ENCODE measurements at places on chromosomes 4 and X.

DNA sequence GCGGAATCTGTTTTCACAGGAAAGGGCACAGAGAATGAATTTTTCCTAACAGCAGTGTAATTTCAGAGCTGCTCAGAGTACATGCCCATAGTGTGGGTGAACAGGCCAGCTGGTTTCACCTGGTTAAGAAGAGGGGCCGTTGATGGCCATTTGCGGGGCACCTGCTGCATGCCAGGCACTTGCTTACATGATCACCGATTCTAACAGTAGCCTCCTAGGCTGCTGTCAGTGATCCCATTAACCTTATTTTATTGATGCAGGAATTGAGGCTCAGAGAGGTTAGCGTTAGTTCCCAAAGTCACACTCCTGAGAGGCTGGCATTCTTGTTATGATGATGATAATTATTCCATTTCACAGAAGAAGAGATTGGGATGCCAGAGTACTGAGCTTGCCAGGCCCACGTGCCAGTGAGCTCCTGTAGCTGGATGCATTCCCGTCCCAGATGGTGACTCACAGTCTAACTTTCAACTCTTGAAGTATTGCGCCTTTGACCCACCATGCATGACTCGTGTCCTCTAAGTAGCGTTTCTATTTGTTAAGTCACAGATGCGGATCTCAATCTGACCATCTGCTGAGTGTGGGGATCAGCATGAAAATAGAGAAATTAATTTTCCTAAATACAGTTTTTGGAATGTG, 76.5 kb downstream of the PSAPL1 start:
- DNase-seq, result no peak

DNA sequence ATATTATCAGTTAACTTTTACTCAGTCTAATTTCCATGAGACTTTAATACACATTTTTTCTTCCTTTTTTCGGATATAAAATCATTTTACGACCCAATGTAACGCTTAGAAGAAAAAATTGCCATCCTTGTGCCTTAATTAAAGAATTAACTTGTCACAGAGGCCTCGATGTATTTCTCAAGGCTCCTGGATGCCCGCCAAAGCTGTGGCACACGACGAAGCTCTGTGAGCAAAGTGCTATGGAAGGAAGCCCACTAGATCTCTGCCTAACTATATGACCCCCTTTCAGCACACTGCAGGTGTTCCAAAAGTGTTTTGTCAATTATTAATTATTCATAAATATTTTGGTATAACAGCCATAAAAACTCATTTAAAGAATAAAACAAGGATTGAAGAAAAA, 54.4 kb downstream of the TAPT1 start:
- DNase-seq, result no peak

DNA sequence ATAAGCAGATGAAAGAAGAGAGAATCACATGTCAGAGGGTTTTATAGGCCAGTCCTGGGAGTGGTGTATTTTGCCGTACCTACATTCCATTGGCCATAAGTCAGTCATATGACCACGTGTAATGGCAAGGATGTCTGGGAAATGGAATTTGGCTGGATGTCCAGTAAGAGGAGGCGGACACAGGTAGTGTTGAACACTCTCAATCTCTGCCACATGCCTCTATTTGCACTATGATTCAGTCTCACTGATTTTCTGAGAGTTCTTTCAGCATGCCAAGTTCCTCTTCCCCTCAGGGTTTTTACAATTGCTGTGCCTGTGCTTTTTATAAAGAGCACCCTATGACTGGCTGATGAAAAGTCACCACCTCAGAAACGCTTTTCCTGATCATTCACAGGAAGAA, 164.2 kb upstream of the GPR101 start:
- DNase-seq, result no peak

DNA sequence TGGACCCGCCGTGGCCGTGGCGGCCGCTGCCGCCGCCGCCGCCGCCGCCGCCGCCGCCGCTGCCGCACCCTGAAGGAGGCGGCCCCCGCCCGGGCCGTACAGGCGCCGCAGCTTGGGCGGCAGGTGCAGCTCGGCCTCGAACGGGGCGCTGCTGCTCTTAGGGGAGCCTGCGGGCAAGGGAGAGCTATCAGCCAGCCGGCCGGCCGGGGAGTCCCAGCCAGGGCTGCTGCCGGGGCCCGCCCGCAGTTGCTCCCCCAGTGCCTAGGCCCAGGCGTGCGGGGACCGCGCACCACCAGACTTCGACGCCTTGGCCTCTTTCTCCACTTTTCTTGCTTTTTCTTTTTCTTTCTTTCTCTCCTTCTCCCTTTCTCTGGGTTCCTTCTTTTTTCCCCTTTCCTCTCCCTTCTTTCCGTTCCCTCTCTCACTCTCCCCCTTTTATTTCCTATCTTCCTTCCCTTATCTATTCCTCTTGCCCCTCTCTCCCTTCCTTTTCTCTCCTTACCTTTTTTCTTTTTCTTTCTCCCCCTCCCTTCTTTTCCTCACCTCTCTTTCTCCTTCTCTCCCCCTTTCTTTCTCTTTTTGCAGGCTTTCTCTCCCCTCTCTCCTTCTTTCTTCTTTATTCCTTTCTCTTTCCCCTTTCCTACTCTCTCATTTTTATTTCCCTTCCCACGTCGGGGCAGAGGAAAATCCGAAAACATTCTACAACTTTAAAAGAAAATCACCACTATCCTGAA, 2.0 kb downstream of the ARX start:
- DNase-seq, result no peak

- DNase-seq, result no peak
Observed at GRCh38 chrX:95907081-95907480, 777.6 kb upstream of the DIAPH2 start.

DNA sequence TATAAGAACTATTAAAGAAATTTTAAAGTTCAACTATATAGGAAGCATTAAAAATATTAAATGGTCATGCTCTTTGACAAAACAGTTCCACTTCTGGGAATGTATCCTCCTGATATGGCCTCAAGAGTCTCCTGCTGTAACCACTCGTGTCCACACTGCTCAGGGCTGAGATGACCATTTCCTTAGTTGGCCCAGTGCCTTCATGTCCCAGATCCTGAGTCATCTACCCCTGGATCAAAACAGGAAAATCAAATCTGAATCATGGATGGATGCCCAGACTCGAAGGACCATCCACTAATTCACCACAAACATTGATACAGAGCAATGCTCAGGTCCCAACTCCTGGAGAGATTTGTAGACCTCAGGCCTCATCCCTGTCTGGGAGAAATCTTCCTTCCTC, 44.7 kb downstream of the GPRASP3 start:
- DNase-seq, result no peak

DNA sequence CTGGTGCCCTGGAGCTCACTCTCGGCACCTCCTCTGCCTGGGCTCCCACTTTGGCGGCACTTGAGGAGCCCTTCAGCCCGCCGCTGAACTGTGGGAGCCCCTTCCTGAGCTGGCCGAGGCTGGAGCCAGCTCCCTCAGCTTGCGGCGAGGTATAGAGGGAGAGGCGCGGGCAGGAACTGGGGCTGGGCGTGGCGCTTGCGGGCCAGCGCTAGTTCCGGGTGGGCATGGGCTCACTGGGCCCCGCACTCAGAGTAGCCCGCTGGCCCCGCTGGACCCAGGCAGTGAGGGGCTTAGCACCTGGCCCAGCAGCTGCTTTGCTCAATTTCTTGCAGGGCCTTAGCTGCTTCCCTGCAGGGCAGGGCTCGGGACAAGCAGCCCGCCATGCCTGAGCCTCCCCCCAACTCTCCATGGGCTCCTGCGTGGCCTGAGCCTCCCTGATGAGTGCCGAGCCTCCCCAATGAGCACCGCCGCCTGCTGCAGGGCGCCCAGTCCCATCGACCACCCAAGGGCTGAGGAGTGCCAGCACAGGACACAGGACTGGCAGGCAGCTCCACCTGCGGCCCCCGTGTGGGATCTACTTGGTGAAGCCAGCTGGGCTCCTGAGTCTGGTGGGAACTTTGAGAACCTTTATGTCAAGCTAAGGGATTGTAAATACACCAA, 26.7 kb upstream of the FAM90A26 start:
- no peak for DNase-seq

DNA sequence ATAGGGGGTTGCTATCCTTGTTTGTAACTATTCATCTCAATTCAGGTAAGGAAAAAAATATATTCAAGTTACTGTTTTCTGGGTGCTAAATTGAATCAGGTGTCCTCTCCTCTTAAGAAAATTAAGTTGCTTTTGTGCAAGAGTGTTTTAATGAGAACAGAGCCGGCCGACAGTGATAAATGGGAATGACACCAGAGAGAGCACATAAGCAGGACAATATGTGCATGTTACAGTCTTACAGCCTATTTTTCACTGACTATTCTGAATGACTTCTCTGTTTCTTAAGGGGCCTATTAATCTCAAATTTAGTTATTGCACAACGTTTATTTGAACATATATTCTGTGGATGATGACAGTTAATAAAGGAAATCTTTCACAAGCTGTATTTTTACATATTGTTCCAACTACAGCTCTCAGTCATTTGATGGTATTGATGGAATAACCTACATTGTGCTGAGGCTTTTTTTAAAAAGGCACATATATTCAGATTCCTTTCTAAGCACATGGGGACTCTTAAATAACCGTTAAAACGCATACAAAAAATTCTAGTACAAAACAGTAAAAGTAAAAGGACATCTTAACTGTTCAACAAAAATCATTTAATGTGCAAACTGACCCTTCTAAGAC, 68.4 kb downstream of the SLC10A7 start:
- DNase-seq, result no peak

DNA sequence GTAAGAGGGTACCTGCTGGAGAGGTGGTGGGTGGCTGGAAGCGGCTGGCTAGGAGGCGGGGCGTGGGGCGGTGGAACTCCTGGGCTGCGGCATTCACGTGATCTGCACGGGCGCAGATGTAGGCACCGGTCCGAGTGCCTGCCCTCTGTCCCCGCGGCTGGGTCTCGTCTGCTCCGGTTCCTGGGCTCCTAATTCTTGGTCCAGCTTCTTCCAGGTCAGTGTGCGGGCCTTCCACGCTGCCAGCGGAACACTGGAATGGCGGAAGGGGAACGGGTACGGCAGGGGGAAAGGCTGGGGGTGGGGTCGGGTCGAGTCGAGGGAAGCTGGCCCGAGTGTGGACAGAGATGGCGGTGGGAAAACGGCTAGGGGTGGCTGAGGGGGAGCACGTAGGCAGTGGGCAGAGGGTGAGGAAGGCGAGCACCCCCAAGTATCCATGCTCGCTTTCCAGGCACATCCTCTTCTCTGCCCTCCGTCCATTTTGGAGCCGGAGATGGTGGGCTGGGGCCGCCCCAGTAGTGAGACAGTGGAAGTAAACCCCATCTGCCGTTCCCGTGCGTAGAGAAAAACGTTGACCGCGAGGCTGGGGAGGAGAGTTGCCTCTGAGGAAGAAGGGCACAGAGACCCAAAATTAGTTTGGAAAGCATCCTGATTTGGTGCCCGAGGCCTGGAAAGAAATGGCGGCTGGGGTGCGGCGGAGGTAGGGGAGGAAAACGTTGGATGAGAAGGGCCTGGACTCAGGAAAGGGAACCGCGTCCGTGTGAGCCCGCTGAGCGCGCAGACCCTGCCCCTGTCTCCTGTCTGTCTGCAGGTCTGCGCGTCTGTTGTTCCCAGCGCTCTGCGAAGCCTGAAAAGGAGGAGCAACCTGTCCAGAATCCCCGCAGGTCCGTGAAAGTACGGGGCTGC, at the start of gene TCEAL4:
TCEAL4 (plus strand) TSS at position 105 of the 903 bp plus-strand sequence. CDS start 1,161 bp downstream, outside the sequence.
- peak; percentile 58 for DNase-seq

GRCh38 chr4:124173912-124174311, 538.6 kb downstream of the ANKRD50 start:
- DNase-seq, result no peak
